H1 (cell line): ENCODE measurements at places on chromosomes 4 and X. TPM values are rescaled to one million over a fixed set of nuclear protein-coding genes. Genes with fewer than 3 reads are reported as not detected.

MECP2 gene
- 32.0 and 32.4 TPM in 2 replicates for total RNA-seq

ARMCX2 gene
- total RNA-seq: 110 and 113 TPM in 2 replicates

KLHL4 gene
- total RNA-seq: 16.0 and 16.9 TPM in 2 replicates

F9 gene
- not detected in 2 replicates for total RNA-seq

CDS1 gene
- total RNA-seq: 13.9 and 15.0 TPM in 2 replicates

DNA sequence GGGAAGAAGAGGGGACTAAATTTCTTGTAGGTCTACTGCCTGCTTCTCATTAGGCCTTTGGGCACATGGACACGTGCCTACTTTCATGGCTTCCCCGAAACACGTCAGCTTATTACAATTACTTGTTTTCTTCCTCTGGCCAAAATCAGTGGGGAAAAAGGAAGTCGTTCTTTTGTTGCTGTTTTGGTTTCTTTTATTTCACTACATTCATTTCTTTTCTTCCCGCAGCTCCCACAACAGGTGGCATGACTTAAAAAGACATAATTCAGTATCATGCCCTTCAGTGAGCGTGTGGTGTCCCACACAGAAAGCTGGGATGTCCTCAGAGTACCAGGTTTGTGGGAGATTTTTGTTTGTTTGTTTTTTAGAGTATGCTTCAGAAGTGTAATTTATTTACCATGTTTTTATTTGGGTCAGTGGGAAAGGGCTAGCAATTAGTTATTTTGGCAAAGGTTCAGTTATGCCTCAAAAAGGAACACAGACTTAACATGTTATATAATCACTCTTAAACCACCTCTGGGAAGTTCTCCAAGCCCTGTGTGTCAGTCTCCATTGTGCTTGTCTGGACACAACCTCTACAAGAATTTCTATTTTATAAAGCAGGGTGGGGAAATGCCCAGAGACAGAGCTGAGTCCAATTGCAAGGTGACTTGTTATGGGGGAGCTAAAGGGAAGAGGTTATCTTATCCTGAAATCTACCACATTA, 44.2 kb upstream of the SPRY1 start:
- DNase-seq: no peak
- H3K4me3 ChIP-seq: no peak overlapping the region

- no peak overlapping the region for H3K4me3 ChIP-seq
- H3K27ac ChIP-seq: no peak overlapping the region
- H3K27me3 ChIP-seq: no peaks in the 10 kb centered on the region
- H3K4me1 ChIP-seq: no peaks in the 10 kb centered on the region
- H3K36me3 ChIP-seq: no peaks in the 10 kb centered on the region
Observed at GRCh38 chrX:48076343-48076742, 4.9 kb upstream of the ZNF630 start.

DNA sequence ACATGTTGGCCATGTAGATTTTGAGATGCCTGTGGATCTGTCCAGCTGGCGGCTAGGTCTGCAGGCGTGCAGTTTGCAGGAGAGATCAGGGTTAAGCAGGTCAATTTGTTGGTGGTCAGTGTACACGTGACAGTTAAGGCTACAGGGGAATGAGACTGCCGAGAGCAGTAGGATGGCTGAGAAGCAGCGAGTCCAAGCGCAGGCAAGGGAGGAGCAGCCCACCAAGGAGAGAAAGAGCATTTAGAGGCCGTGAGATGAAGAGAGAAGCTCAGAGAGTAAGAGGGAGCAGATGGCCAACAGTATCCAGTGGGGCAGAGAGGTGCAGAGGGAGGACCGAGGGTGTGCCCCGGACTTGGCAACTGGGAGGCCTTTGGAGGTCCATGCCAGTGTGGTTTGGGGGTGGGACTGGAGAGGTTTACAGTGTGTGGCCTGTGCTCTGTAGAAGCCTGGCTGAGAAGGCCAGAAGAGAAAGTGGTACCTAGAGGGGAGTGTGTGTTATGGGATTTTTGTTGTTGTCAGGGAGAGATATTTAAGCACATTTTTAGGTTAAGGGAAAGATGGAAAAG, 18.4 kb downstream of the SNX25 start:
- no peak overlapping the region for H3K4me3 ChIP-seq
- H3K27ac ChIP-seq: no peak overlapping the region
- H3K4me1 ChIP-seq: no peaks in the 10 kb centered on the region
- H3K36me3 ChIP-seq: no peaks in the 10 kb centered on the region

DNA sequence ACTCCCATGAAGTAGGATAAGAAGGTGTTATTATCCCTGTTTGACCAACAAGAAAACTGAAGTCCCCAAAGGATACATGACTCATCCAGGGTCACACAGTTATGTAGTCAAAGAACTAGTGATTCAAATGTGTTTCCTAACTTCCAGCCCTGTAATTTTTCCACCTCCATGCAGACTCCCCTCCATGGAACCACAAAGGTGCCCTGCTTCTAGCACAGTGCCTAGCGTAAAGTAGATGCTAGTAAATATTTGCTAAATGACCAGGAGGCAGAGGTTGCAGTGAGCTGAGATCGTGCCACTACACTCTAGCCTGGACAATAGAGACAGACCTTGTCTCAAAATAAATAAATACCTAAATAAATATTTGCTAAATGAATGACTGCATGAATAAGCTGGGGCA, 55.8 kb downstream of the FRMPD3 start:
- no peak overlapping the region for H3K27ac ChIP-seq
- no peaks in the 10 kb centered on the region for H3K36me3 ChIP-seq
- peaks cover 41% of the 10 kb centered on the region for H3K27me3 ChIP-seq
- H3K4me1 ChIP-seq: peaks cover 2% of the 10 kb centered on the region
- DNase-seq: no peak

DNA sequence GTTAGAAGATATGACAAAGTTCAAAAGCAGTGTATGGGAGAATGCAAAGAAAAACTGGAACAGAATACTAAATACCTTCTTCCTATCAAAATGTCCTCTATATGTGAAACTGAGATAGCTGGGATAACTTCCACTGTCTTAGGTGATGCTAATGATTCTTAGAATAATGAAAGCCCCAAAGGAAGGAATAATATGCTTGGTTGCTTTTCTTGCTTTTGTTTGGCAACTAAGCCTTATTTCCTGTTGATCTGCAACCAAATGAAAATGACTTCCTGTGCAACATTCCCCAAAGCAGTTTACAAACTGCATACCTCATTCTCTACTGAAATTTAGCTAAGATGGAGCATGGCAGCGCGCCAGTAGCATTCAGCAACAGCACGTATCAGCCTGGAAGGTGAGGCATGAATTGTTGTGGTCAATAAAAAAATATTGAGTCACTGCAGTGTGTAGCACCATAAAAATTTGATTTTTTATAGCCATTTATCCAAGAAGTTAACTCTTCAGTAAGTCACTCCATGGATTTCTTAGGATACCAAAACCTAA, 18.7 kb downstream of the NDNF start:
- H3K4me3 ChIP-seq: no peak overlapping the region
- no peak overlapping the region for H3K27ac ChIP-seq
- no peak for DNase-seq

DNA sequence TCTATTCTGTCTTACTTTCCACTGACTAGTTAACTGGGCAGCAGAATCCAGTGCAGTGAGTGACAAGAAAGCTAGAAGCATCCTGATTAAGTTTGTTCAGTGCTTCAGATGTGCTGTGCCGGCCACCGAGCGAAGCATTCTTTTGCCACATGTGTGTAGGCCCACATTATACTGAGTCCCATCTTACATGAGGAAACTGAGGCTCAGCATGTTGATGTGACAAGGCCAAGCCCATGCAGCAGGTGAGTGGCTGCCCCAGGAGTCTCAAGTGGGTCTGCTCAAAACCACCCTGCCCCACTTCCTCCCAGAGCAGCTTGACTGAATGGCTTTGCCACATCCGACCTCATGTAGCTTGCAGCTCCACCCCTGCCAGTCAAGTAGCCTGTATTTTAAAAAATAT, 50.5 kb downstream of the RHOH start:
- no peaks in the 10 kb centered on the region for H3K27me3 ChIP-seq
- no peak overlapping the region for H3K4me3 ChIP-seq
- no peak overlapping the region for H3K27ac ChIP-seq
- DNase-seq: no peak
- H3K4me1 ChIP-seq: no peaks in the 10 kb centered on the region; the same call in 1 of the 2 replicates
- H3K36me3 ChIP-seq: no peaks in the 10 kb centered on the region

DNA sequence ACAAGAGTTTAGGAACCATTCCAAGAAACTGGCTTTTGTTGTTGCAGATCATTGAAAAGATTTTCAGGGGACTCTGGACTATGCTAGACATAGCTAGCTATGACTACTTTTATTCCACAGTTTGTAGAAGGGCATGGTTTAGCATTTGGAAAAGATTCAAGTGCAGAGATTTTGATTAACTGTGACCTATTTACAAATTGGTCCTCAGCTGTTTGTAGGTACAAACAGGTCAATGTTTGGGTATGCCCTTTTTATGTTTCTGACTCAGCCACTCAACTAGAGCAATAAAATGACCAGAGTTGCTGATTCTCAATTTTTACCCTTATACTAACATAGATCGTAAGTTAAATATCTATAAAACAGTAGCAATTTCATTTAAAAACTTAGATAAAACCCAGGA, 46.7 kb downstream of the IGFBP7 start:
- no peak for DNase-seq
- no peaks in the 10 kb centered on the region for H3K36me3 ChIP-seq
- H3K4me1 ChIP-seq: no peaks in the 10 kb centered on the region
- no peak overlapping the region for H3K4me3 ChIP-seq
- no peak overlapping the region for H3K27ac ChIP-seq

DNA sequence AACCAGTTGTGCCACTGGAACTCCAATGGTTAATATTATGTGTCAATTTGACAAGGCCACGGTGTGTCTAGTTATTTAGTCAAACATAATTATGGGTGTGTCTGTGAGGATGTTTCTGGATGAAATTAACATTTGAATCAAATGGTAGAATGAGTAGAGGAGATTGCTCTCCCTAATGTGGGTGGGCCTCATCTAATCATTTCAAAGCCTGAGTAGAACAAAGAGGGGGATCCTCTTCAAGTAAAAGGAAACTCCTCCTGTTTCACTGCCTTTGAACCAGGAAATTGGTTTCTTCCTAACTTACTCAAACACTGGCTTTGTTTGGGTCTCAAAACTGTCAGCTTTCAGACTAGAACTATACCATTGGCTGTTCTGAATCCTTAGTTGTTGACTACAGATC, 1692.1 kb downstream of the PCDH19 start:
- no peak overlapping the region for H3K27ac ChIP-seq
- H3K27me3 ChIP-seq: no peaks in the 10 kb centered on the region
- H3K36me3 ChIP-seq: peaks cover 3% of the 10 kb centered on the region; the same call in 1 of the 2 replicates
- DNase-seq: no peak
- no peaks in the 10 kb centered on the region for H3K4me1 ChIP-seq

DNA sequence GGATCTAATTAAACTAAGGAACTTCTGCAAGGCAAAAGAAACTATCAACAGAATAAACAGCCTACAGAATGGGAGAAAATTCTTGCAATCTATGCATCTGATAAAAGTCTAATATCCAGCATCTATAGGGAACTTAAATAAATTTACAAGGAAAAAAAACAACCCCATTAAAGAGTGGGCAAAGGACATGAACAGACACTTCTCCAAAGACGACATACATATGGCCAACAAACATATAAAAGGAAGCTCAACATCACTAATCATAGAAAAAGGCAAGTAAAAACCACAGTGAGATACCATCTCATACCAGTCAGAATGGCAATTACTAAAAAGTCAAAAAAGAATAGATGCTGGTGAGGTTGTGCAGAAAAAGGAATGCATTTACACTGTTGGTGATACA, 134.8 kb upstream of the PAQR3 start:
- no peak overlapping the region for H3K4me3 ChIP-seq
- no peaks in the 10 kb centered on the region for H3K4me1 ChIP-seq
- no peak for DNase-seq
- no peak overlapping the region for H3K27ac ChIP-seq

- no peaks in the 10 kb centered on the region for H3K27me3 ChIP-seq
- H3K4me1 ChIP-seq: no peaks in the 10 kb centered on the region
- DNase-seq: no peak
Observed at GRCh38 chr4:61309616-61310015, 109.5 kb downstream of the ADGRL3 start.
